ENCODE measurements at places on chromosomes 7 and 10.

DNA sequence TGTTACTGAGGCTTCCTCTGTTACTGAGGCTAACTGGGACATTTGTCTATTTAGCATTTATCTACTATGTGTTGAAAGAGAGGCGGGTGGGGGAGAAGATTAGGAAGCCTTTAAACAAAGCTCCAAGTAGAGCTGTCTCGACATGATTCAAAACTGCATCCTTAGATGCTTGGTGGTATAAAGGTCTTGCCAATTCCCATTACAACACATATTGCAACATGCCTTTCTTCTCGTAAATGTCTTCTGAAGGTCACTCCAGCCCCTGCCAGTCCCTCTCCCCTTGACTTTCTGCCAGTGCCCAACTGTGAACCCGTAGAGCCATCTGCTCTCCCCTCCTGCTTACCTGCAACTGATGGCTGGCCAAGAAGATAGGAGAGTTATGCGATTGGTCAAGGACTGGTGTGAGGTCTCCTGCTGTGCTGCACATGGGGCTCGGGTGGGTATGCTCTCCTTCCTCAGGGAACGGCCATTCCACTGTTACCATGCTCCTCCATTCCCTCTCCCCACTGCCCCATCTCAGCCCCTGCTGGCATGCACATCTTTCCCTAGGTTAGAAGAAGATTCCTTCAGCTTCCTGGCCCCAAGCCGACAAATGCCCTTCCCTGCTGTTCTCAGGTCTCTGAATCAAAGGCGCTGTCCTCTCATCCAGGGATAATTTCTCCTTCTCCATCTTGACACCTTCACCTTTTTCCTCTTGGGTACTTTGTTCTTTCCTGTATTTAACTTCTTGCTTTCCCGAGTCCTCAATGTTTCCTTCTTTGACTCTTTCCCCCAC lies 43.6 kb upstream of the ZNF32 start:
- DNase-seq: no peak

- DNase-seq: no peak
Measured at GRCh38 chr7:146117576-146117975, 975 bp downstream of the CNTNAP2 start.

DNA sequence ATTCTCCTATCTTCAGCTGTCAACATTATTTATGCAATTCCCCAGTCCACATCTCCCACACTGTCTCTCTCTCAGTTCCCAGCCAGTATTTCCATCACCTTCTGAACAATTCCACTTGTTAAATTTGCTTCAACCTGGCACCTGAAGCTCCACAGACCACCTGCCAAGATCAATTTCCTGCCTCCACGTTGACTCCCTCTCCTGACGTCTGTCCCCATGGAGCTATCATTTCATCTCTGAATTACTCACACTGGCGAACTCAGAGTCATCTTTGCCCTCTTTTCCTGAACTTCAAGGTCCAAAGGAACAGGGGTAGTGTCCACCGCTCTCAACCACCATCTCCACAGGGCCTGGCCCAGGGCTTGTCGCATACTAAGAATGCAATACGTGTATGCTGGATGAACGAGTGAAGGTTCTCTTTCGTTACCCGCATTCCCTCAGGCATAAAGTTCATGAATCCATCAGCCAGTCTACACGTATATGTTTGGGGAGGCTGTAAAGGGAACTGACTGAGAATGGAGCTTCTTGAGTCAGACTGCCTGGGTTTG lies 183.3 kb downstream of the JCAD start:
- no peak for DNase-seq

GRCh38 chr10:339038-339391 lies 203.8 kb downstream of the ZMYND11 start:
- no peak for DNase-seq

DNA sequence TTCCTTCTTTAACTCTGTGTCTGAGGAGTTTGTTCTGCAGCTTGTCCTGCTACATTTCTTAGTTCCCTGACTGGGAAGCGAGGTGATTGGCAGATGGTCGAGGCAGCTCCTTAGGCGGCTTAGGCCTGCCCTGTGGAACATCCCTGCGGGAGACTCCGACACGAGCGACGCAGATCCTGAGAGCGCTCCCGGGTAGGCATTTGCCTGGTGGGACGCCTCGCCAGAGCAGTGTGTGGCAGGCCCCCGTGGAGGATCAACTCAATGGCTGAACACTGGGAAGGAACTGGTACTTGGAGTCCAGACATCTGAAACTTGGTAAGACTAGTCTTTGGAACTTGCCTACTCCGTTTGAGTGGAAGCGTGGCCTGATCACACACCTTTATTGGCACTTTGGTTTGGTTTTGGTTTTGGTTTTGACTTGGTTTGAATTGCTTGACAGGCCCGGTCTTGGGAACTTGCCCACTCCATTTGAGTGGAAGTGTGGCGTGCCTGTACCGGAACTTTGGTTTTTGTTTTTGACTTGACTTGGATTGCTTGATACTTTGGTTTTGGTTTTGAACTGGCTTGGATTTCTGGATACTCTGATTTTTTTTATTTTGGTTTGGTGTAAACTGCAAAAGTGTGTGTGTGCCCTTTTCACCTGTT lies 42.6 kb downstream of the MAP3K8 start:
- no peak for DNase-seq

GRCh38 chr10:13414855-13415254 lies 66.8 kb upstream of the SEPHS1 start:
- DNase-seq: no peak

- DNase-seq: no peak
Measured at GRCh38 chr10:122939856-122940543, 14.0 kb downstream of the C10orf88 start.

DNA sequence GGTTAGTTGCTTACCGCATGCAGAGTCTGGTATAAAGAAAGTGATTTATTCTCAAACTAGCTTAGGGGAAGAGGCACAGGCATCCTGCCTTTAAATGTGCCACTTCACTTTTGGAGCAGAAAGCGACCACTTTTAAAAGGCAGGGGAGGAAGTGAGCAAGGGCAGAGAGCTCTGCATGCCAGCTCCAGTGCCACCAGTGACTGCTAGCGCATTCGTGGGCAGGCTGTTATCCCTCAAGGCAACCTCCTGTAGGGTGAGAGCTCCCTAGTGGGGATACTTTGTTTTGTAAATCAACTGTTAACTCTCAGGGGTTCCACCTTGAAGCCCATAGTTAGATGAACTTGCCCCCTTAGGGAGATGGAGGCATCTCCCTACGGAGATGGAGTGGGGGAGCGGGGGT lies 29.4 kb upstream of the GRB10 start:
- no peak for DNase-seq

- DNase-seq: no peak
Measured at GRCh38 chr7:6130007-6130587, 98.9 kb downstream of the ANKRD61 start.

DNA sequence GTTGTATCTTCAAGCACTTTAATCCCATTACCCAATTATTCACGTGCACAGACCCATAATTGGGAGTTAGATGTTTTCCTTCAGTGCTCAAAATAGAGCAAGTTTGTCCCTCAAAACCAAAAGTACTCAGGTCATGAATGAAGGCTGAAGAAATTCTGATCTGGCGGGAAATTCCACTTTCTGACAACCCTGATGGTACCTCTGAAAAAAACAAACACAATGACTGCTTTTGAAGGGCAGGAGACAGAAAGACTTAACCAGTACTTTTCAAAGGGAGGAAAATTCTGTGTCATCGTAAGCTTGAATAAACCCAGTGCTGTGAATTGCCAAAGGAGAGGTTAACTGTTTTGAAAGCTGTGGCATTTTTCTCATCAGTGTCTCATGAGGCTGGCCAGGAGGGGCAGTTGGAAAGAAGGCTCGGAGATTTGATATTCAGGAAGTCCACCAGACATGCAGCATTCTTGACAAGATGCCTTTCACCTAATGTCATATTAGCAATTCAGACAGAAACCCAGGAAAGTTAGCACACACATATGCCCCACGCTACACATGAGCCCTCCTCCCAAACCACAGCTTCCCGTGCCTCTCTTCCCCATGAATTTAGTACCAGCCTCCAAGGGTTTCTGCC lies 347.0 kb downstream of the KCNMA1 start:
- no peak for DNase-seq

- no peak for DNase-seq
Measured at GRCh38 chr7:28748933-28749584, 209.1 kb downstream of the TRIL start.

GRCh38 chr10:65219444-65219843 lies 1698.2 kb downstream of the REEP3 start:
- no peak for DNase-seq

GRCh38 chr10:89030791-89031190 lies 40.2 kb downstream of the FAS start:
- no peak for DNase-seq

DNA sequence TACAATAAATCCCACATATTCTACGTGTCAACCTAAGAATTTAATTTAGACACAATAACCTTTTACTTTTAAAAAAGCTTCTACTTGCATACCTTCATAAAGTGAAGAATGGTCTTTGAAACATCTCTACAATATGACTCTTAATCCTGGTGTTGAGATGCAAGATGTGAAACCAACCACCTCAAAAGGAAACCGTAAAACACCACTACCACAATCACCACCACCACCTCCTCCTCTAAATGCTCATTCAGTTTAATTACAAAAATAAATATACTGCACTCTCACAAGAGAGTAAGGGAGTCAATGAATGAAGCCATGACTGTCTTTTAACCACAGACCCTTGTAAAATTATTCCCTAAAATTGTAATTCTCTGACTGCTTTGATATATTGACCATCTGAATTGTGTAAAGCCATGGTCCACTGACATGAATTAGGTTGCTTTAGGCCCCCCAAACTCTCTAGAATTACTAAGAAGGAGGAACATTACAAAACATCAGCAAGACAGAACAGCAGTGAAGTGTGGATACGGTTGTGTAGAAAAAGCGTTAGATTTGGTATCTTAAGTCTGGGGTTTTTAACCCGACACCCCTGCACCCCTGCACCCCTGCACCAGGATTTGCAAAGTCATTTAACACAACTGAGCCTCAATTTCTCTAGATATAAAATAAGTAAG lies 171.4 kb downstream of the SFMBT2 start:
- no peak for DNase-seq

GRCh38 chr7:157890921-157891401 lies 554.2 kb downstream of the DNAJB6 start:
- no peak for DNase-seq

DNA sequence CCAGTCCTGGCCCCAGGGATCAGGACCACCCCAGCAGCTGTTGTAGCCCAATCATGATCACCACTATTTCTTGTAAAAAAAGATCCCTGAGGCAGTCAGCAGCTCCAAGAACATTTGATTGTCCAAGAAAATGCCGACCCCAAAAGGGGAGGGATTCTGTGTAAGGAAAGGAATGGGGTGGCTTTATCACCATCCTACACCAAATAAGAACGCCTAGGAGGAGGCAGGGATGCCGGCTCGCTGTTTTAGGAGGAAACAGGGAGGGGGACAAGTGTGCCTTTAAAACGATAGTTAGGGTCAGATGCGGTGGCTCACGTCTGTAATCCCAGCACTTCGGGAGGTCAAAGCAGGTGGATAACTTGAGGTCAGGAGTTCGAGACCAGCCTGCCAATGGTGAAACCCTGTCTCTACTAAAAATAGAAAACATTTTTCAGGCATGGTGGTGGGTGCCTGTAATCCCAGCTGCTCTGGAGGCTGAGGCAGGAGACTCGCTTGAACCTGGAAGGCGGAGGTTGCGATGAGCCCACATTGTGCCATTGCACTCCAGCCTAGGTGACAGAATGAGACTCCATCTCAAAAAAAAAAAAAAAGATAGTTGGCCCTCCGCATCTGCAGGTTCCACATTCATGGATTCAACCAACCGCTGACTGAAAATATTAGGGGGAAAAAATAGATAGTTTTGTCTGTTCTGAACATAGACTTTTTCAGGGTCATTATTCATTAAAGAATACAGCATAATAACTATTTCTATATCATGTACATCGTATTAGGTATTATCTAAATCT lies 63.6 kb downstream of the PDIA4 start:
- DNase-seq: no peak

GRCh38 chr10:100522107-100522801 lies 2.6 kb upstream of the SEC31B start:
- no peak for DNase-seq

DNA sequence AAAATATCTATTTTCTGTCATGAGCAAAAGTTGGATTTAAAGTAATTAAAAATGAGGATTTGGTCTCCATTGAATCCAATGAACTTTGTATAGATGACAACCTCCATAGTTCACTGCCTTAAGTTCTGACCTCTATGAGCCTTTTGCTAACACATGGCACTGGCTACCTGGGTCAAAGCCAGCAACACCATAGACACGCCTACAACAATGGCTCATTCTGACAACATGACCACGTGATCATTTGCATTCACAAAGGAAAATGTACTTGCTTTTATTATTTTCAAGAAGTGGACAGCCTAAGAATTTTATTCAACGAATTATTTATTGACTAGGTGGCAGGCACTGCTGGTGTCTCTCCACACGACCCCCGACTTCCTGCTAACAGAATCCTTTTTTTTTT lies 90.6 kb downstream of the CARD11 start:
- no peak for DNase-seq

GRCh38 chr7:26061678-26062603 lies 90.1 kb upstream of the NFE2L3 start:
- peak; percentile 64 for DNase-seq

Data from stimulated activated naive CD4-positive, alpha-beta T cell (primary cell).